ENCODE measurements at places on chromosomes 16 and 17.

DNA sequence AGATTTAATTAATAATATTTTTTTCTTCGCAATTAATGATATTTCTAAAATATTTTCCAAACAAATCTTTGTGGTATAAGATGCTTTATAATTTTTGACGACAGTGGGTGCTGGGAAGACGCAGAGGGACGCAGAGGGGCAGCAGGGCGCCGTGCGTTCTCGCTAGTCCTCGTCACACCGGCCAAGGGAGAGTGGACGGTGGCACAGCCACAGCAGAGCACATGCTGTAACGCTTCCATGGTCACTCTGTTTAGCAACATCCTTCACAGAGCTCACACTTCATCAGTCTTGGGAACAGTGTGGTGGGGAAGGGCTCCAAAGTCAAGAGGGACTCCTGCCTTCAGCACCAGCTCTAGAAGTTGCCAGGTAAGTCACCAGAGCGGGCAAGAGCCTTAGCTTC lies 60.4 kb downstream of the NDEL1 start:
- DNase-seq, result no peak

DNA sequence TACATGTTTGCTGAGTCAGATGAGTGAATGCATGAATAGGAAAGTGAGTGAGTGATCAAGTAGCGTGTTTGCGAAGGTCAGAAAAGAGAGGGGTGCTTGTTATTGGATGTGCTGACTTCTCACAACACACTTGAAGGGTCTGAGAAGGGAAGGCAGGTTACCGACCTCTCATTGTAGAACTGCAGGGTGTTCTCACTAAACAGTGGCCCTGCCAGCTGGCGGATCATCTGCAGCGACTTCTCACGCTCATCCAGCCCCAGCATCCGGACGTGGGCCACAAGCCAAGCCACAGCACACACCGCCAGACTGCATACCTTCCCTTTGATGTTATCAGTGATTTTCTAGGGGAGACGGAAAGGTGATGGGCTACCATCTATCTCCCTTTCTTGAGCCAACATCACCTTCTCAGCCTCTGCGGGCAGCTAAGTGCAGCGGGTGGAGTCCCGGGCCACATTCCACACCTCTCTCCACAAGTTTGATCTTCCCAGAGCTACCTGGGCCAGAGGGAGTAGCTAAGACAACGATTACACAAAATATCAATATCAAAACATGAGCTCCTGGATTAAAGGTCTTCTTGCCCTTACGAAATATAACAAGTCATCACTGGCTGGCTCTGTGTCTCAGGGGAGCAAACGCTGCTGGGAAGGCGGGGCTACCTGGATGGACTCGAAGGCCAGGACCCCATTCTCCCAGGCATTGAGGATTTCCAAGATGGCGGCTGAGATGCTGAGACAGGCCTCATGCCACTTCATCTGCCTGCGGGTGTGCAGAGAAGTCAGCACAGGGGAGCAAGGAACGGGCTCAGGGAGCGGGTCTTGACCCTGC lies 11.0 kb downstream of the CSF3 start:
- DNase-seq, result peak; percentile 16

DNA sequence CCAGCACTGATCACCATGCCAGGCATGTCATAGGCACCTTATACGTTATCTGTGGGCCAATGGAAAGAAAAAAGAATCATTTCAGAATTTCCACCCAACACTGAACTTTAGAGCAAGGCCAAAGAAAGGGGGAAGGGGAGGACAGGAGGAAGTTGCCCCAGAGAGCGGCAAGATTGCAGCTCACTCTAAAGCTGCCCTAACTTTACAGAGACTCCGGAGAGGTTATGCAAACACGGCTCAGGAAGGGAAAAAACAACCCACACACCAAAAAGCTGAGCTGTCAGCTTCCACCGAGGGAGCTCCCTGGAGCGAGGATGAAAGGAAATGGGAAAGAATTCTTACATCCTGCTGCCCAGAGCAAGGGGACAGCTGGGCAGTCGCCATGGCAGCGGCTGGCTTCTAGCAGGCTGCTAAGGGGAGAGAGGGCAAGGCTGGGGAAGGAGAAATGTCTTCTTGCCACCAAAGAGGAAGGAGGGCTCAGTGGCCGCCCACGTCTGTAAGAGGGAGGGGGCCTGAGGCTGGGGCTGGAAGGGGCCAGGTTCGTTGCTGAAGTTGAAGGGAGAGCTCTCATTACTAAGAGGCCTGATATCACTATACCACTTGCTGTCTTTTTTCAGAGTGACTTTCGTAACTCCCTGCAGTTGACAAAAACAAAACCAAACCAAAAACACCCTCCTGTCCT lies 18.2 kb downstream of the COTL1 start:
- DNase-seq, result peak; percentile 62

DNA sequence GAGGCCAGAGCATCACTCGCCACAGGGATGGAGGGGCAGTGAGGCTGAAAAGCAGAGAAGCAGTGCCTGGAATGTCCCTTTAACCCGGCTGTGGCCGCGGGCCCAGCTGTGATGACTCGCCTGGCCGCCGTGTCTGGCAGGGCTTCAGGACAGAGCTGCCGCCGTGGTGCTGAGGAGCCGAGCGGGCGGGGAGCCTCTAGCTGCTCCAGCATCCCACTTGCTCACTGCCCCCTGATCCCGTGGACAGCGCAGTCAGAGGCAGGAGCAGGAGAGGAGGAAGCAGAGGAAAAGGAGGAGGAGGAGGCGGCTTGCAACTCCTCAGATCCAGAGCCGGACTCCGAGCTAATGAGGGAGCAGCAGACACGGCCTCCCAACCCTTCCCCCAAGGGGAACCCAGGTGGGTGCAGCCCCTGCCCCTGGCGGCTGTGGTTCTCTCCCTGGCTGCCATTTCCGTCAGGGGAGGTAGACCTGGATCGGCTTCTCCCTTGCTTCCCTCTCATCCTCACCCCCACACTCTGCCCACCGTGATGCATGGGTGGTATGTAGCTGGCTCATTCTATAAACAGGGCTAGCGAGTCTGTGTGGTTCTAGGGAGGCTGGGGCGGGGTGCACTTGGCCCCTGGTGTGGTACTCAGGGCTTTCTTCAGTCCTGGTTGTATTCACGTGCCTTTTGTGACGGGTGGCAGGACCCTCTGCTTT lies 165.7 kb downstream of the CMIP start:
- DNase-seq, result no peak

GRCh38 chr17:34758718-34759117 lies 179.3 kb downstream of the TMEM132E start:
- DNase-seq, result no peak

DNA sequence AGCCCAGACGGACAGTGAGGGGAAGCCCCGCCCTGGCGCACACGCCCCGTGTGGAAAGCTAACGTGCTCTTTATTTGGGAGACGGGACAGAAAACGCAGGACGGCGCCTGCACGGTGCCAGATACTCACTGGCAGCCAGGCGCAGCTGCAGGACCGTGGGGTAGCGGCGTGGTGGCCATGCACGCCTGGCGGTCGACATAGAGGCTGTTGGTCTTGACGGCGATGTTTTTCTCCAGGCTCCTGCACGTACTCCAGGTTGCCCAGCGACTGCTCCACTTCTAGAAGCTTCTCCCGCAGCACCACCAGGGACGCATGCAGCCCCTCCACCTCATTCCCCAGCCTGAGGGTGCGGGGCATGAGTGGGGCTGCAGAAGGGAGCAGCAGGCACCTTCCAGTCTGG lies 5.1 kb upstream of the C1QTNF8 start:
- DNase-seq, result no peak

GRCh38 chr17:9236286-9237052 lies 215.2 kb downstream of the NTN1 start:
- DNase-seq, result no peak

Data from CD8-positive, alpha-beta T cell (primary cell).